ENCODE measurements at places on chromosomes 1 and 21.

- no peak for DNase-seq
These were observed 33.3 kb downstream of the PIK3CD start for GRCh38 chr1:9684801-9685200.

DNA sequence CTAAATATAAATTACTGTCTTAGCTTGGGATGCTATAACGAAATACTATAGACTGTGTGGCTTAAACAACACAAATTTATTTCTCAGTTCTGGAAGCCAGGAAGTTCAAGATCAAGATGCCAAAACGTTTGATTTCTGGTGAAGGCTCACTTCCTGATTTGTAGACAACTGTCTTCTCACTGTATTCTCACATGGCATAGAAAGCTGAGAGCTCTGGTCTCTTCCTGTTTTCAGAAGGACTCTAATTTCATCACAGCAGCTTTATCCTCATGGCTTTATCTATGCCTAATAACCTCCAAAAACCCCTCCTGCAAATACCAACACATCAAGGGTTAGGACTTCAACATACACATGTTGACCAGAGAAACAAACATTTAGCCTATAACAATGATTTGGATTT is 1795.5 kb downstream of the MRPL39 start:
- no peak for DNase-seq

- no peak for DNase-seq
These were observed 329.1 kb downstream of the USP25 start for GRCh38 chr21:16058896-16059295.

DNA sequence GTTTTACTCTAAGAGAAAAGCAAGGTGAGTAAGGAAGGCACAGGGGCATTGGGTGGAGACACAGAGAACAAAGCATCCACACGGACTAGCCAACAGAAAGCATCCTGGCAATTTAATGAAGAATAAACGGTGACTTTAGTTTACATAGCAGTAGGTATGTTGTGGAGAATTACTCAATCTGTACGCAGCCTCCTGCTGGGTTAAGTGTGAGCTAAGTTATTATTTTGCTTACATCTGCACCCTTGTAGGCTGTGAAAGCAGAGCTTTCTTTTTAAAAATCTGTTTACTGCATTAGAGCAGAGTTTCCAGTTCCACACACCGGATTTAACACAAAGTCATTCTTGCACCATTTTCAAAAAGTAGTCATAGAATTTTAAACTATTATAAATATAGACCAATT is 144.5 kb downstream of the AKT3 start:
- no peak for DNase-seq

DNA sequence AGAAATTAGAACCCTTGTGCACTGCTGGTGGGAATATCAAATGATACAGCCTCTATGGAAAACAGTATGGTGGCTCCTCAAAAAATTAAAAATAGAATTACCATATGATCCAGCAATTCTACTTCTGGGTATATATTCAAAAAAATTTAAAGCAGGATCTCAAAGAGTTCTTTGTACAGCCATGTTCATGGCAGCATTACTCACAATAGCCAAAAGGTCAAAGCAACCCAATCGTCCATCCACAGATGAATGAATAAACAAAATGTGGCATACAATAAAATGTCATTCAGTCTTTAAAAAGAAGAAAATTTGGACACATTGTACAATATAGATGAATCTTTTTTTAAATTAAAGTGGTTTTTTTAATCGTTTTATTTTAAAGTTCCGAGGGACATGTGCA is 36.3 kb upstream of the ERG start:
- no peak for DNase-seq

GRCh38 chr1:16371725-16372124 is 4.7 kb downstream of the SZRD1 start:
- no peak for DNase-seq
